NCI-H146 (cell line): ENCODE measurements at places on chromosomes 6 and 20.

- DNase-seq = no peak
Measured at GRCh38 chr20:1060985-1061384, 57.4 kb upstream of the PSMF1 start.

DNA sequence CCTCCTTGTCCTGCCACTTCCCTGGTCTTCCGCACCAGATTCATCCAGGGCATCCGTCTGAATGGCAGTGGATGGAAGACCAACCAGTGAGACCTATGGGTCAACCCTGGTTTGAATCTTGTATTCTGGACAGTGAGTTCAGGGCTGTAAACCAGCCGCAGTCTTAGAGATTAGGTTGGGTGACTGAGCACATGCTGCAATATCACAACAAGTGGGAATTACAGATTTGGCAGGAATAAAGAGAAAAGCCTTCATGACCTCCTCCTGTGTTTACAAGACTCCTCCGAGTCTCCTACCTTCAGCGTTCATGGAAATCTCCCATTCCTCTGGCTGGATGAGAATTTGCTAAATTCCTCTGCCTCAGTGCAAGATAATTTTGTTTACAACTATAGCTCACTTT, 9.9 kb downstream of the ECI2 start:
- no peak for DNase-seq

GRCh38 chr20:16433293-16433580, 140.0 kb downstream of the KIF16B start:
- DNase-seq = no peak

DNA sequence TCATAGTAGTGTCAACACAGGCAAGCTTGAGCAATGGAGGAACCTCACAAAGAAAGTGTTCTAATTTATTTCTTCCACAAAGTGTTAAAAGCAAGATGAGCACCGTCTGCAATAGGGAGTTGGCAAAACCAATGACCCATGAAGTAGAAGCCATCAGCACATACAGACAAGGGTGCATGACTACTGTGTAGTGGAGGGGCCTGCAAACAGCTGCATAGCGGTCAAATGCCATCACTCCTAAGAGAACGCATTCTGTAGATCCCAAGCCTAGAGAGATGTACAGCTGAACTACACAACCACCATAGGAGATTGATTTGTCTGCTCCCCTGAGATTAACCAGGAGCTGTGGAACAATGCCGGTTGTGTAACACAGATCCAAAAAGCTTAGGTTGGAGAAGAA, 26.8 kb upstream of the ZNF165 start:
- no peak for DNase-seq

DNA sequence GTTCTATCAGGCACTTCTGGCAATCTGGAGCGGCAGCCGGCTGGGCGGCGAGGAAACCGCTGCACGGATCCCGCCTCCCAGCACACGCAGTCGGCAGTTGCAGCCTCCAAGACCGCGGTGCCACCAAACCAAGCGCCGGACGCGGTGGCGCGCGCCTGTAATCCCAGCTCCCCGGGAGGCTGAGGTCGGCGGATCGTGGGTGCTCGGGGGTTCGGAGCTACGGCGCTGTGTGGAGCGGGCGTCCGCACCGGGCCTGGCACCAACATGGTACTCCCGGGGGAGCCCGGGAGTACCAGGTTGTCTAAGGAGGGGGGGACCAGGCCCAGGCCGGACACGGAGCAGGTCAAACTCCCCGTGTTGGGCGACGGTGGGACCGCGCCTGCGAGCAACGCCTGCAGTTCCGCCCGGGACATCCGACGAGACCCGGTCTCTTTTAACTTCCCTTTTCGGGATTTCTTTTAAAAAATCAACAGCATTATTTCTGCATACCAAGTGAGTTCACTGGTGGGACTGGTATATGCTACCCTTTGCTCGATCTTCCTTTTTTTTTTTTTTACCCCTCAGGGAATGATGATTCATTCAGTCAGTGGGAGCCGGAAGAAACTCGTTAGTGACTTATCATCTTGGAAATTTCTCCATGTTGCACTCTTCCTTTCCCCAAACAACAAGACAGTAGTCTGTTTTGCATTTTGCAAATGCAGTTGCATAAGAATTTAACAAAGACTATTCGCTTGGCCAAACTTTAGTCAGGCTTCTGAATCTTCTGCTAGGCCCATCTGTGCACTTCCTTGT, 27.6 kb downstream of the ZNF311 start:
- DNase-seq = no peak

DNA sequence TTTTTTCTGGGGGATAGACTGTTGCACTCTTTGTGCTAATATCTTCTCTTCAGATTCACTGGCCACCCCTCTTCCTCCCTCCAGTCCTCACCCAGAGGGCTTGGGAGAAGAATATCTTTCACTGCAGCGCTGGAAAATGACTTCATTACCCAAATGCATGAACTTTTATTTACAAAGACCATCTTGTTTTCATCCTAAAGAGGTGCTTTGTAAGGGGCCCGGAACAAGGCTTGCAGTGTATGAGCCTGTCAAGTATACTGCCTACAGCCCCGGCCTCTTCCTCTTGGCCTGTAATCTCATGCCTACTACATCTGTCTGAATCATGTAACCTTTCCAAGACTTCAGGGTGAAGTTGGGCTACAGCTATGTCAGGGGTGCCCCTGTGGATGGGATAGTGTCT, 554 bp upstream of the LAMA4 start:
- no peak for DNase-seq

DNA sequence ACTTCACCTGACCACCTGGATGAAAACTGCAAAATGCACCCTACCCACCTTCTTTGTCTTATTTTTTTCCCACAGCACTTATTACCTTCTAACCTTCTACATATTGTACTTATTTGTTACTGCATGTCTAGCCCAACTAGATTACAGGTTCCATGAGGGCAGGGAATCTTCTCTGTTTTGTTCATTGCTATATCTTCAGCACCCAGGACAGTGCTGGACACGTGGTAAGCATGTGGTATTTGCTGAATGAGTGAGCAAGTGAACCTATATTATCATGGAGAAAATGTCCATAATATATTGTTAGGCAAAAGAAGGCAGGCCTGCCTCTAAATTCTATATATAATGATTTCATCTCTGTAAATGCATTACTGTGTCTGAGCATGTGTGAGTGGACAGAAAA, 107.0 kb downstream of the TRERF1 start:
- no peak for DNase-seq

GRCh38 chr20:3093861-3094361, 9.4 kb upstream of the AVP start:
- DNase-seq = no peak

DNA sequence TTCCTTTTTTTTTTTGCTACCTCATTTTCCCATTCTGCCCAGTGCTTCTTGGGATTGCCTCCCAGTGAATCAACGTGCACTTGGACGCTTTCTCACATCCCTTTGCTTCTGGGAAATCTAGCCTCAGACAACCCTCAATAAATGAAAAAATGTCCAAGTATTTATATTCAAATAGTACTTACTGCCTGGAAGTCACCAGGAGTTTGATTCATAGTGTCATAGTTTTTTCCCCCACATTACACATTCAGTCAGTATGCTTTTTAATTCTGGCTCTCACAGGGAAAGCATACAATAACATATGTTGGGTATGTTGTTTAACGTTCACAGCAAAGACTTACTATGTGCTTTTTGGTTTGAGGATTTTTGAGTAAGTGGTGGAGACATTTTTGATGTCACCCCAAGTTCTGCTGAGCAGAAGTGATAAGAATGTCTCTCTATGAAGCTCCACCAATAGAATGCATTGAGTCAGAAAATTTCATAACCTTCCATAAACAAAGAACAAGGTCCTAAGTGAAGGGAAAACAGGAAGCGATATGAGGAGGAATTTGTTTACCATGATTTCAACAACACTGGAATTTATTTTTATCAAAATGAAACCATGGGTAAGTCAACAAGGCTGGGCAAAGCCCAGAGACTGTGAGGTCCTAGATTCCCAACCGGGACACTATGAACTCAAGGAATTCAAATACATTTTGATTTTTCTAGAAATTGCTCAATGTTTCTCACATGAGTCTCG, 301.2 kb upstream of the BMP2 start:
- DNase-seq = no peak

DNA sequence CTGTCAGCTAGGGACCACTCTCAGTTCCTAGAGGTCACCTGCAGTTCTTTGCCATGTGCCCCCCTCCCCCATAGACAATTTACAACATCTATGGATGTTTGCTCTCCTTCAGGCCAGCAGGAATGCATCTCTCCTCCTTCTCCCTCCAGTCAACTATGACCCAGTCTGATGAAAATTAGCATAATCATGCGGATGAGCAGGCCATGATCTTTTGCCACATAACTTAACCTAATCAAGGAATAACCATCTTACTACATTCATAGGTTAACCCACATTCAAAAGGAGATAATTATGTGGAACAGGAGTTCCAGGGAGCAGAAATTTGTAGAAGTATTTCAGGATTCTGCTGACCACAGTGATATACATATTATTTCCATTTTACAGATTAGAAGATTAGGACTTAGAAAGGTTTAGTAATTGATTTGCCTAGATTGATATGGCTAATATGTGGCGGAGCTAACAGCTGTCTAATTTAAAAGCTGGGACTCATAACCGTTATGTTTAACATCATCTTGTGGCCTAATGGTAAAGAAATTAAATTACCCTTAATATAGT, 485.5 kb downstream of the PHF3 start:
- DNase-seq = no peak

DNA sequence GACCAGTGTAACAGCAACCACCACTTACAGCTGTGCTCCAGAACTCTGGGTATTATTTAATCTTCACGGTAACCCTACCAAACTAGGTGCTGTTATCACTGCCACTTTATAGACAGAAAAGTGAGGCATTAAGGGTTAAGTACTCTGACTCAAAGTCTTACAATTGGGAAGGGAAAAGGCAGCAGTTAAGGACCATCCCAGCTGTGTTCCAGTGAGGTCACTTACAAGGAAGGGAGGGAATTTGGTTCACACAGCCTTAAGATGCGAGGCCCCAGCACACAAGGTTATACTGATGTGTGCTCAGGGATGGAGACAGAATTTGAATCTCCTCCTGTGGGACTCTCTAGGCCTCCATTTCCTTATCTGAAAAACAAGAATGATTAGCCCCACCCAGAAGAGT, 46.7 kb downstream of the TRERF1 start:
- DNase-seq = no peak

- DNase-seq = no peak
Measured at GRCh38 chr20:3653921-3654320, 9.3 kb downstream of the GFRA4 start.

- no peak for DNase-seq
Measured at GRCh38 chr20:42604998-42605956, 584.4 kb downstream of the PTPRT start.

DNA sequence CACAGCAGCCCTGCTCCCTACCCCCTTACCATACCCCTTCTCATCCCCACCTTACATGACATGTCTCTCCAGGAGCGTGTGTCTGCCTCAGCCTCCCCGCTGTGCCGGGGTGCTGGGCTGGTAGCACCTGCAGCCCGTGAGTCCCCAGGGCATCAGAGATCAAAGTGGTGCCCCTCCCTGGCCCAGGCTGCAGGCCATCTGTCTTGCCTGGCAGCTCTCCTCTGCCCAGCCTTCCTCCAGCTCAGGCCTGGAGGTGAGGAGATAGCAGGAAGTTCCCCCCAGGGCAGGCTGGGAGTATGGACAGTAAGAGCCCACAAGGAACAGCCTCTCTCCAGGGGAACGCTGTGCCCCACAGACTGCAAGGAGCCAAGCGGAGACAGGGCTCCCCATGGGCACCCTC, 35.3 kb downstream of the GRM4 start:
- no peak for DNase-seq

DNA sequence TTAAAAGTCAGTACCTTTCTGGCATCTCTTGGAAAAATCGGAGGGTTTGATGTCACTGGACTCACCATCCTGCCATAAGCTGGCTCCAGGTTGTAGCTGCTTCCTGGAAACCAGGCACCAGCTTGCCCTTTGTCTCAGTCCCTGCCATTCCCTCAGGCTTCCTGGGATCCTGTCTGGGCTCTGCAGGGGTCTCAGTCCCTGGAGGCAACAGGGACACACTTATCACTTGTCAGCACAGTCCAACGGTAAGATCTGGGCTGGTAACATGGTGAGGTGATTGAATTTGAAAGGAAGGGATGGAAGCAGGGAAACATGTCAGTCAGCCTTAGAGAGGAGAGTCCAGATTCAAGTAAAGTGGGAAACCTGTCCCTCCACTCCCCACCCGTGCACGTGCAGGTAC, 147.6 kb upstream of the ECI2 start:
- peak; percentile 34 for DNase-seq

DNA sequence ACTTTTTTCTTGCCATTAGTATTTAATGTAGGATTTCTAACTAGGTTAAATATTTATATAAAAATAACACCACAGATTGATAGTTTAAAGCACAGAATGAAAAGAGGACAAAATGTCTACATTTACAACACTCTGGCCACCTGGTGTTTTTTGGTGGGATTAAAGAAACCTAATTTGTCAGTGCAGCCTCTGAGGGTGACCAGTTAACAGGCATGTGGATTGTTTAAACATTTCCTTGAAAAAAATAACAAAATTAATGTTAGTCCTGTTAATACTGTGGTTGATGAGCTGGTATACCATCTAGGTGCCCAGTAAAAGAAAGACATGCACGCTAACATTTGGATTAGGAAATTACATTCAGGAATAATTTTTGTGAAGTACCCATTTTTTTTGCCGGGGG, 8.8 kb downstream of the SLC9A8 start:
- no peak for DNase-seq

GRCh38 chr20:36093025-36093803, 61.3 kb upstream of the EPB41L1 start:
- DNase-seq = peak; percentile 85

DNA sequence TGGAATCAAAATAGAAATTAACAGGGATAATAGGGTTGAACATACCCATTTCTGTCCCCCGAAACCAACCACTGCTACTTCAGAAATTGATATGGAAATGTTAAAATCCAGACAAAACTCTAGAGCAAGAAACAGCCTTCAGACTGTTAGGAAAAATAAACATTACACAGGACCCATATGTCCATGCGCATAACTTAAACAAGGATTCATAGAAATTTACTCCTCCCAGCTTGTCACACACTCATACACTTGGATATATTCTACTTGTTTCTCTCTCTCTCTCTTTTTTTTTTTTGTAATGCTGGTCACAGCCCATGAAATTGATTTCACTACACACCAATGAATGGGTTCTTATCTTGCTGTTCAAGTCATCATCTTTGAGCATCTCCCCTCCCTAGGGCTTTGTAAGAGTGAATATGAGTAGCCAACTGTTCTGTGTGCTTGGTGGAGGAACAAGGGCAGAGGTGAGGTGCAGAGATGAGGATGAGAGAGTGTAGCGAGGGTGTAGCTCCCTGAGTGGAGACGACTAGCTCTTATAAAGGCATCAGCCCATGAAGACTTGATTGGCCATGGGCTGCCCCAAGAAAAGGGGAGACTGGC, 61.8 kb upstream of the MLN start:
- no peak for DNase-seq

GRCh38 chr6:79584332-79584731, 46.8 kb upstream of the SH3BGRL2 start:
- DNase-seq = no peak

- DNase-seq = no peak
Measured at GRCh38 chr6:33175436-33176069, 16.7 kb downstream of the COL11A2 start.

GRCh38 chr6:1586256-1586655, 23.5 kb upstream of the FOXC1 start:
- DNase-seq = no peak
